ENCODE measurements at places on chromosomes 12 and 14.

- DNase-seq: no peak
These were observed 2.7 kb downstream of the NCKAP5L start for GRCh38 chr12:49825360-49825970.

DNA sequence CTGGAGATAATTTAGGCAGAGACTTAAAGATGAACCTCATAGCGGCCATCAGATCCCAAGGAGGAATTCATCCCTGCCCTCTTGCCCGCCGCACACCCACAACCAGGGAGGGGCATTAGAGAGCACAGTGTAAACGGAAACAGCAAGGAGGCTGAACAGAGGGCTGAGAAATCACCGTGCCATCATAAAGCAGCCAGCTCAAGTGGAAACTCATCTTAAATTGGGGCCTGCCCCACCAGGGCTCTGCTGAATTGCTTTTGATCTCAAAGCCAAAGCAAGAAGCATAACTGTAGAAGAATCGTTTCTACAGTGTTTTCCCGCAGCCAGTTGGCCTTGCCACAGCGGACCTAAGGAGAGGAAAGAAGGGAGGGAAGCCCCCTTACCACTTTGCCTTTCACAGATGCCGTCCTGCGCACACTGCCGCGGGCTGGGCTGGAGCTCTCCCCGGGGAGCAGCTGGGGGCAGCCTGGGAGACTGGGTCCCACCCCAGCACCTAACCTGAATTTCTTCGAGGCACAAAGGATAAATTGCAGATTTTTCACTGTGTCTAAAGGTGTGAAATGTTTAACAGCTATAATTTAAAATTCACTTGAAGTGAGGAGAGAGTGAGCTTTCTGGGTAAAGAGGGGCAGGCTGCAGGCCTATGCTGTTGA is 51.8 kb upstream of the MMP17 start:
- DNase-seq: peak; percentile 42

- DNase-seq: no peak
These were observed 7.7 kb upstream of the AMN1 start for GRCh38 chr12:31736472-31736871.

- no peak for DNase-seq
These were observed 27.4 kb upstream of the KLRB1 start for GRCh38 chr12:9634969-9635754.

DNA sequence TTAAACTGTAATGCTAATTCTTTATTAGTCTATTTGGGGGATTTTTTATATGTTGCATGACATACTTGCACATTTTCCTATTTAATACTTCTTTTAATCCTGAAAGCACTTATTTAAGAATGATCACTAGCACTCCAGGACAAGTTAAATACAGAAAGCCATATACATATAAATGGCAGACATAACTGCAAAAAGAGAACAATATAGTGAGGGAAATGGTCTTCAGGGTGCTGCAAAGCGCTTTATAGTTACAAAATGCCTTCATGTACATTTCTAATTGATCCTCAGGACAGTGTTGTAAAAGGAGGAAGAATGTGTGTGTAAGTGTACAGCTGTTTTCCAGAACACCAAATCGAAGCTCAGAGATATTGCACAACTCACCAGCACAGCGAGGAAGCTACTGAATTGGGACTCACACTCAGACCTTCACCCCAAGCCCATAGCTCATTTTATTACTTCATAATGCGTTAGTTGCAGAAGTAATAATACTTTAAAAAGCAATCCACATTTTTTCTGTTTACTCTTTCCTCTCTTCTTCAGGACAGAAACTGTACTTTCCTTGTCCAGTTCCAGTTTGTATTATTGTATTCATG is 428.2 kb downstream of the RAD51B start:
- DNase-seq: no peak

- DNase-seq: no peak
These were observed 670.6 kb downstream of the SLC16A7 start for GRCh38 chr12:60266381-60266852.

GRCh38 chr14:32710231-32710671 is 228.4 kb upstream of the NPAS3 start:
- no peak for DNase-seq

DNA sequence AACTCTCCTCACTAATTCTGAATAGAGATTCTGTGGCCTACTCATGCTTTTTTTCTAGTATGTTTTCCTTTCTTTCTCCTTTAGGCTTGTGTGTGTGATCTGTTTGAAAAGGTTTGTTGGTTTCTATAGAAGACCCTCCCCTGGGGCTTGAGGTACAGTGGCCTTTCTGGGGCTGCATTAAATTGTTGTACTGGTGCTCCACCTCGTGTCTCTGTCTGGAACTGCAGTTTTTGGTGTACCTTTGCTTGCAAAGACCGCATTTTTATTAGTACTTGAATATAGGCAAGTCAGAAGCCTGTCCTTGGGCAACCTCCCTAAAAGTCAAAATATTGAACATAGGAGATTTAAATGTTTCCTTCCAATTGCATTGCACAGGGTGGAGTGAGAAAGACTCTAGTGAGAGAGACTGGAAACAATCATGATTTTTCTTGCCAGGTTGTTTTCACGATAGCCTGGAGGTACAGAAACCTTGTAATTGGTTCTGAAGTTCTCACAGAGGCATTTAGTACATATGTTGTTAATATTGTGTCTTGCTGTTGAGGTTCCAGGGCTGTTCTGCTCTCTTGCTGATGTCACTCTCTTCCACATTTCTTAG is 39.0 kb downstream of the SLCO1B1 start:
- peak; percentile 4 for DNase-seq

GRCh38 chr12:122545855-122546254 is 18.8 kb downstream of the KNTC1 start:
- DNase-seq: peak; percentile 47

GRCh38 chr12:52245962-52246569 is 13.0 kb downstream of the KRT7 start:
- no peak for DNase-seq

GRCh38 chr14:58430156-58430555 is 2.6 kb downstream of the KIAA0586 start:
- no peak for DNase-seq

- DNase-seq: no peak
These were observed 3.0 kb downstream of the GALNT6 start for GRCh38 chr12:51388069-51388799.

DNA sequence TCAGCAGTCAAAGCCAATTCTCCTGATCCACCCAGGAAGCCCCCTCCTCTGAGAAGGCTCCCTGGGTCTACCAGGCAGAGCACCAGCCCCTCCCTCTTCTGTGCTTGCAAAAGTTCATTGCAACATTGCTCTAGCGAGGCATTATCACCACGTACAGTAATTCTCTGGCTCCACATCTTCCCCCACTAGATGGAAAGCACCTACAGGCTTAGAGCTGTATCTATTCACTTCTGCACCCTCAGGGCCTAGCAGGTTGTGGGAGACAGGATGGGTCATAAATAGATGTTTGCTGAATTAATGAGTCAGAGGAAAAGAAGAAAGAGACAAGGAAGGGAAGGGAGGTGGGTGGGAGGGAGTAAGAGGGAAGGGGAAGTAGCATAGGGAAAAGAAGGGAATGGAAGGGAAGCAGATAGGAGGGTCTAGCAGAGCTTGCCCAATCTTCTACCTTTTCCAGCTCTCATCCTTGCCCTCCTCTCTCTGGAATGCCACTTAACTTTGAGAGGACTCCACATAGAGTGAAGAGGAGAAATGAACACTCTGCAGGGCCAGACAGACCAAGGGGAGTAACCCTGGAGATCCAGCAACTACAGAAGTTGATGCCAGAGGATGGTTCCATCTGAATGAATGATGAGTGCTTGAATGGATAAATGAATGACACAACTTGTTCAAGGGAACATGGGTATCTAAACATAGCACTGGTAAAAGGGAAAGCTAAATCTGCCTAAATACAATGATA is 42.0 kb upstream of the NT5DC3 start:
- no peak for DNase-seq

GRCh38 chr12:48890657-48891418 is 25.2 kb upstream of the RND1 start:
- peak; percentile 59 for DNase-seq

DNA sequence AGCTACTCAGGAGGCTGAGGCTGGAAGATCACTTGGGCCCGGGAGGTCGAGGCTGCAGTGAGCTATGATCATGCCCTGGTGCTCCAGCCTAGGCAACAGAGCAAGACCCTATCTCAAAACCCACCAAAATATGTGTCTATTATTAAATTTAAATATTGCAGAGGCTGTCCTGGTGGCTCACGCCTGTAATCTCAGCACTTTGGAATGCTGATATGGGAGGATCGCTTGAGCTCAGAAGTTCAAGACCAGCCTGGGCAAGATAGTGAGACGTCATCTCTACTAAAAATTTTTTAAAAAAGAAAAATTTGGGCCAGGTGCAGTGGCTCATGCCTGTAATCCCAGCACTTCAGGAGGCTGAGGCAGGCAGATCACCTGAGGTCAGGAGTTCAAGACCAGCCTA is 13.9 kb downstream of the PSMA6 start:
- no peak for DNase-seq

DNA sequence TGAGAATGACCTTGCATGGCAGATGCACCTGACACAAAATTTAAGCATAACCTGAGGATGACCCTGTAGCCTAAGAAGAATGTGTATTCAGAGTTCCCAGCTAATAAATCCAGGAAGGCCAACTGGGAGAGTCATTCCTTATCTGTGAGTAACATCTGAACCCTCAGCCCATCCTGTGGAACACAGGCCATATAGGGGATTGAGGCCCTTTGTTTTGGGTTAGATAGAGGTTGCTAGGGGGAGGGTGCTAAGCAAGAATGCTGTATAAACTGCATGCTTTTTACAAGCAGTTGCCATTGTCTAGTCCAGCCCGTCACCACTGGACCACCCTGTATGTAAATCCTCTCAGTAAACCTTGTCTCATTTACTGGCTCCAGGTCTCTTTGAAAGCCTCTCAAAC is 77.0 kb downstream of the BICD1 start:
- DNase-seq: no peak

DNA sequence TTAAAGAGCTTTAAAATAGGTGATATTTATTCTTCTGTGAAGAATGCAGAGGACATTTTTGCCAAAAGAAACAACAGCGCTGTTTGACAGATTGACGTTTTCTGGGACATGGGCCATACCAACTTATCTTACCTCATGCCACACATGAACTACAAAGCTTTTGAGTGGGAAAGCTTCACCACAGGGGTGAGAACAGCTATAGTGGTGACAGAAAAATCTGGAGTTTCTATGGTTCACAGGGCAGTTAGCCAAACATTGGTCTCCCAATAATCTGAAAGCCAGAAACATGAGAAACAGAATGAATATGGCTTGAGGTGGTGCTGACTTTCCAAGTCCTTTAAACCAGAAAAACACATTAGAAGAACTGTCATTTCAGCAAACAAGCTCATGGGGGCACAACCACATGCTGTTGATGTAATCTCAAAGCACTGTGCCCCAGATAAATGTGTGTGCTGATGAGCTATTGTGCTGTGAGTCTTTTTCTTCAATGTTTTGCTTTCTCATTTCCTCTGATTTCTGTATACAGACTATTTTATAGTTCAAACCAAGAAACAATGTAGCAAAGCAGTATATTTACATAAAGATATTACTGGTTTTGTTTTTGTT is 905.4 kb downstream of the SLC16A7 start:
- no peak for DNase-seq

DNA sequence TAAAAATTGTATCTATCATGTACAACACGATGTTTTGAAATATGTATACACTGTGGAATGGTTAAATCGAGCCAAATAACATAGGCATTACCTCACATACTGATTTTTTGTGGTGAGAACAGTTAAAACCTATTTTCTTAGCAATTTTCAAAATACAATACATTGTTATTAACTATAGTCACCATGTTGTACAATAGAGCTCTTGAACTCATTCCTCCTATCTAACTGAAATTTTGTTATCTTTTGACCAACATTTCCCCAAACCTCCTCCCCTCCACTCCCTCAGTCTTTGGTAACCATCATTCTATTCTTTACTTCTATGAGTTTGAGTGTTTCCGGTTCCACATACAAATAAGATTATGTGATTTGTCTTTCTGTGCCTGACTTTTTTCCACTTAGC is 6.8 kb upstream of the SLC38A2 start:
- no peak for DNase-seq

DNA sequence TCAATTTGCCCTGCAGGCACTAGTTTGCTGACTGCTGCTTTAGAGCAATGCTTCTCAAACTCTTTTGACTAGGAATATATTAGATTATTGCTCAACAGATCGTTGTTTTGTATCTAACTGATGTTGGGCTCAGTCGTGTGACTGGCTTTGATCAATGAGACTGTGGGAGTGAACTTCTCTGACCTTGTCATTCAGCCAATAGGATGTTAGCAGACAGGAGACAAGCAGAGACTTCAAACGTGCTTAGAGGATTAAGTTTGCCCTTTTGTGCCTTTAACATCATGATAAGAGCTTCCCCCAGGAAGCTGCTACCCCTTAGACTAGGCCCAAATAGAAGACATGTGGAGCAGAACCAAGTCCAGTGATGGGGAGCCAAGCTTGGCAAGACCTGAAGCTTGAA is 76.7 kb upstream of the ELK3 start:
- DNase-seq: no peak

DNA sequence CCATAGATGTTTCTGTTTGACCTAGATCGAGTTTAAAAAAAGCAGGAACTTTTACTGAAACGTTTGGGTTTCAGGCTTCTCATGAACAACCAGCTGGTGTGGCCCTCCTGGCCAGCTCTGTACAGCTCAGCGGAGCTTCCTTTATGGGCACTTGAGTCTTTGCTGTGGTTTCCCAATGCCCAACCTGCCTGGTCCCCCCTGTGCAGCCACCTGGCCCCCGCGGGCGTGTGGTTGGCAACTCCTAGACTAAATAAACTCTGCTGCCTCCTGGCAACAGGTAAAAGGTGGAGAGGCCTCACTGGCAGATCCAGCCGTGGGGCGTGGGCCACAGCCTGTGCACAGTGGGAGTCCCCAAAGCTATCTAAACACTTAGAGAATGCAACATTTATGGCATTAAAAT is 38.7 kb downstream of the ADGRD1 start:
- no peak for DNase-seq

- DNase-seq: no peak
These were observed 936.0 kb downstream of the DIO2 start for GRCh38 chr14:79275292-79275655.

GRCh38 chr12:12807970-12808702 is 5.0 kb upstream of the DDX47 start:
- peak; percentile 61 for DNase-seq

GRCh38 chr12:132132609-132133430 is 11.3 kb downstream of the DDX51 start:
- no peak for DNase-seq

DNA sequence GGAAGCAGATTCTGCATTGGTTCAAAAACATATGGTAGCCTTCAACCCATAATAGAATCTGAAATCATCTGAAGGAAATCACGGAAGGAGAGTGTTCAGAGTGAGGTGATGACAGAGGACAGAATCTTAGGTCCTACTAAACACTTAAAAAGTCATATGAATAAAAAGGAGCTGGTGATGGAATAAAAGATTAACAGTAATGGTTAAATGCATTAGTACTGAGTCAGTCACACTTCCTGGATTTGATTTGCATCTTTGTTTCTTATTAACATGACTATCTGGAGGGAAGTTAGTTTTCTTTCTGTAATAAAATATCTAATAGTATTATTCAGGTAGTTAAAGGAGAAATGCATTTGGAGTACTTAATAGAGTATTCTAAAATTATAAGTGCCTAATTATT is 296.3 kb upstream of the ATXN7L3B start:
- DNase-seq: no peak

- no peak for DNase-seq
These were observed 151.2 kb downstream of the AKAP6 start for GRCh38 chr14:32480337-32480736.
